ENCODE measurements at places on chromosomes 2 and 18.
A peak's percentile ranks its signal among the peaks of the same experiment; 100 is the strongest.

DNA sequence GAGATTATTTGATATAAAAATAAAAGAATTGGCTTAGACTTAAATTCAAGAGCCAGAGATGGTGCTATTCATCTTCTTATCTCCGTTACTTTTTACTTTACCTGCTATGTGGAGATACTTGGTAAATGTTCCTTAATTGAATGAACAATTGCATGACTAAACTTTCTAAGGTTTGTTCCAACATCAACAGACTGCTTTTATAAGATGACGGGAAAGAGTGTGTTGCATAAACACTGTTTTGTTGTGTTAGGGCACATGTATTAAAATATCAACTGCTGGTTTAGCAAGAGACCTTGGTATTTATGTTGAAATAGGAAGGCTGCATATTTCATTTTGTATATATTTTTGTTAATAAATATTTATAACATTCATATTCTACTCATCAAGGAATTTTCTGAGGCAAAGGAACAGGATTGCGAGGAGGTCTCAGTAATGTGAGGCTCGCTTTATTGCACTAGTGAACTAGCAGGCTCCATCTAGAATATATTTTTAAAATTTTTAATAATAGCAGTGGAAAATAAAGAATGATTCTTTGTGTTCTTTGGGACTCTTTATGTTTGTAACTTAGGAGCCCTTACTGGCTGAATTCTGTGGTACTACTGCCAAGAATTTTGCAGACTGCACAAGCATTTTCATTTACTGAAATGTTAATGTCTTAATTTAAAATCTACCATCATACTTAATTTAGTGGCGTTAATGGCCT lies 10.7 kb upstream of the NFE2L2 start:
- ATAC-seq: peak; percentile 32

GRCh38 chr2:96104487-96104861 lies 11.9 kb downstream of the ADRA2B start:
- ATAC-seq: no peak

DNA sequence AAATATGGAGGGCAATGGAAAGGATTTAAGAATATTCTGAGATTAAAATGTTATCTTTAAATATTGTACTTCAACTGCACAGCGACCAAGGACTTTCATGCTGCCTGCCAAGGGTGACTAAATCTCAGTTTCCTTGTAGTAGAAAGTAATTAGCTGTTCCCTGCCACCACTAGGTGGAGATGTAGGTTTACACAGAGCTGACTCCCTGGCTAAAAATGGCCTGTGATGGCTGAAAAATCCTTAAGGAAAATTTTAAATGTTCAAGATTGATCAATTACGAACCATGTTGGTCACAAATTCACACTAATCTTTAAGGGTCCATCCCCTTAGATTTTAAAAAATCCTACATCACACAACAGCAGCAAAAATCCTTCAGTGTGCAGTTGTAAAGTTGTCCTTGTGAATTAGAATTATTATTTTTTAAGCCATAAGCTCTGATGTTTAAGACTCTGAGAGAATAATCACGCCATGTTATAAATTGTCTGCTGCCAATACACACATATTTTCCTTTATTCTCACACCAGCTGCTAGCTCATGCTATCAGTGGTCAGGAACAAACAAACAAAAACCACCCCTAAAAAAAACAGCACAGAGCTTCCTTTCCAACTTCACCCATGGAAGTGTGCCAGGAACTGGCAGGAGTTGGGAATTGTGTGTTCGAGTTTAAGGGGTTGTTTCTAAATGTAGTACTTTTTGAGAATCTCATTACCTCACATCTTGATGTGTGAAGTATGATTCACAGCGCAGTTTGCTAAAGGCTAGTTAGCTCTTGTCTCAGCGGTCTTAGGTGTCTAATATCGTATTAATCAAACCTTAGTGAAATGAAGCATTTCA lies 399.8 kb downstream of the TMEM182 start:
- ATAC-seq: peak; percentile 84

DNA sequence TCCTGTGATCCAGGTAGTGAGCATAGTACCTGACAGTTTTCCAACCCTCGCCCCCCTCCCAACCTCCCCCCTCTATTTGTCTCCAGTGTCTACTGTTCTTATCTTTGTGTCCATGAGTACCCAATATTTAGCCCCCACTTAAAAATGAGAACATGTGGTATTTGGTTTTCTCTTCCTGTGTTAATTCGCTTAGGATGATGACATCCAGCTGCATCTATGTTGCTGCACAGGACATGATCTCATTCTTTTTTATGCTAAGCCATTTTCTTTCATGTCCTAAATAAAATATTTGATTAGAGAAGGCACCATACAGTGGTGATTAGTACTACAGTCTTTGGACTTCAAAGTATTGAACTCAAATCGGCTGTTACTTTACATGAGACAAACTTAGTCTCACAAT lies 1087.9 kb downstream of the CBLN2 start:
- ATAC-seq: no peak

GRCh38 chr2:138794724-138795123 lies 14.5 kb upstream of the NXPH2 start:
- ATAC-seq: no peak

GRCh38 chr2:109396202-109397180 lies 217.3 kb downstream of the SEPTIN10 start:
- peak; percentile 57 for ATAC-seq

- no peak for ATAC-seq
Observed at GRCh38 chr2:56170988-56171387, 12.8 kb upstream of the CCDC85A start.

DNA sequence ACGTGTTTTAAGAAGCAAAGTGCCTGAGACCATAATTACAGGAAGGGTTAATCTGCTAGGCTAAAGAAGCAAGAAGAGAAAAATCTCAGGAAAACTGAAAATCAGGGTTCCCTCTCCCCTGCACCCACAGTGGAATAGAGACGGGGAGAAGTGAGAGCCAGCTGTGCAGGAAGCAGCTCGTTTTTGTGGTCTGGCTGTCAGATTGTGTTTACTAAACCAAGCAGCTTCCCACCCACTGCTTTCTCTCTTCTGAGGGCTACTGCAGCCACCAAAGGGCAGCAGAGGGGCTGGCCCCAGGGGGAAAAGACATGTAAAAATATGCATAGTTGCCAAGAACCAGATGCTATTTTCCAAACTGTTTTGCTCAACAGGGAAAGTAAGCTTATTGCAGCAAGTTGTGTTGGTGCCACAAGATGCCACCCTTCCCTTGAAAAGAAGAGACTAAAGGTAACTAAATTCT lies 72.6 kb upstream of the THUMPD2 start:
- no peak for ATAC-seq

DNA sequence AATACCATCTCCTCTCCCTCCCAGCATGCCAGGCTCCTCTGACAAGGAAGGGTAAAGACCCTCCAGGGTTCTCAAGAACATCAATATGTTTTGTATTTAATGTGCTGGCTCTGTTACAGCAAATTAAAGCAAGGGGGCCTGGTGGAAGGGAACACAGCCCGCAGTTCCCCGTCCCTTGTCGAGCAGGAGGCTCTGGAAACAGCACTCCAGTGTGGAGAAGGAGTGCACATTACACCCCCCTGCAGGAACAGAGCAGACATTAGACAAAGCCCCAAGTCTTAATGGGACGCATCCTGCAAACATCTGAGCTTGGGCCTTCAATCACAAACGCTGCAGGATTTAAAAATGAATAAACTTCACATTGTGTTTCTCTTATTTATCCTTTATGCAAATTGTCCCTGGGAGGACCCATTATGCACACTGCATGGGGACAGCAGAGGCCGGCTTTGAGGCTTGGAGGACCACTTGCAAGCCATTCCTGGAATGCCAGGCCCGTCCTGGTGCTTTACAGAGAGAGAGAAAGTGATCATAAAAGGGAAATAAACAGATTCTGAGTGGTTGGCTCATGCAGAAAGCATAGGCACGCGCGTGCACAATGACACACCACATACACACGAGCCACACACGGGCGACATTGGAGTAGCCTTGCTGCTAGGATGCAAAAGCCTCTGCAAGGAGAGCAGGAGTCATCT lies 328.7 kb downstream of the SMAD2 start:
- ATAC-seq: no peak

DNA sequence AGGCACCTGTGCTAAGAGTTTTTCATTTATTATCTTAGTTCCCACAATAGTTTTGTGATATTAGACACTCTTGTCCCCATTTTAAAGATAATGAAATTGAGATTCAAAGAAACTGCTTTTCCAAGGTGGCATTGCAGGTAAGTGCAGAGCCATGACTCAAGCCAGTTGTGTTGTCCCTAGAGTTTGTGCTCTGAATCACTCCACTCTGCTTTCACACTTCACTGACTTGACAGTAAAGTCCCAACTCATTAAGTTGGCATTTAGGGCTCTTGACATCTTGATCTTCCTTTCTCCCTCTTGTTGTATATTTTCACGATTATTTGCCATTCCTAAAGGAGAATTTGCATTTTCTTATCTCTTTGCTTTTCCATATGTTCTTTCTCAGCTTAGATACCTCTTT lies 114.3 kb downstream of the DIS3L2 start:
- no peak for ATAC-seq

- ATAC-seq: no peak
Observed at GRCh38 chr2:122034777-122035176, 279.3 kb downstream of the TSN start.

DNA sequence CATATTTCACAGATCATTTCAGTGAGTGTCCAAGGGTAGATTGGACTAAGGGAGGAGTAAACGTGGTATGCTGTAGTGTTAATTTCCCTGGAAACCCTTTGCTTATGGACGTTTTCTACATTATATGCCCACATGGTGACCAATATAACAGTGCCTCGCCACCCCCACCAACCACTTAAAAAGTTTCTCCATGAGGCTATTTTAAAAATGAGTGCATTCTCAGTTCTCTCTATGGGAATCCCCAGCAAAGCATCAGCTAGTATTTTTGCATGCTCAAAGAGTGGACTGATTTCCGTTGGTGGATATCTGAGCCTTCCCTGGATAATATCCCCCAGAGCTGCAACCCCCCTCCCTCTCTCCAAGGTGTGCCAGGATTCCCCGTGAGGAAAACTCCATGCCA lies 73.2 kb downstream of the TGFA start:
- no peak for ATAC-seq

DNA sequence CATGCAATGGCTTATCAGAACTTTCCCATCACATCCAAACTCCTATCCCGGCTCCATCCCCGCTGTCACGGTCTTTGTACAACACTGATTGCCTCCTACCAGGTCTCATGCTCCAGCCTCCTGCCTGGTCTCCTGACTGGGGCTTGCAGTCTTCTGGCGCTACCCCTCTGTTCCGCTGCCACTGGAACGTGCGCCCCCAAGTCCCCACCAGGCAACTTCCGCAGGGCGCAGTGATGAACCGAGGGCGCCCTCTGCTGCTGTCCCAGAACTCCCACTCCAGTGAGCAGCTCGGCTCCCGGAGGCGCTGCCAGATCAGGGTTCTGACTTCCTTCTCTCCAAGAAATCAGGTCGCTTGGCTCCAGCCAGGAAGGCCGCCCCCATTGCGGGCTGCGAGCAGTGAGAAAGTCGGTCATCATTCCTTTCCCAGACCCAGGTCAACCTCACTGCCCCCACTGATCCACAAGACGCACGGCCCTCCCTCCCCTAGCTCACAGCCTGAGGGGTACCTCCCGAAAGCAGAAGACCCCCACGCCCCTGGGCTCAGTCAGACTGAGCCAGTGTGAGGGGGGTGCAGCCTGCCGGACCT lies 43.9 kb upstream of the RAB11FIP5 start:
- ATAC-seq: peak; percentile 99

DNA sequence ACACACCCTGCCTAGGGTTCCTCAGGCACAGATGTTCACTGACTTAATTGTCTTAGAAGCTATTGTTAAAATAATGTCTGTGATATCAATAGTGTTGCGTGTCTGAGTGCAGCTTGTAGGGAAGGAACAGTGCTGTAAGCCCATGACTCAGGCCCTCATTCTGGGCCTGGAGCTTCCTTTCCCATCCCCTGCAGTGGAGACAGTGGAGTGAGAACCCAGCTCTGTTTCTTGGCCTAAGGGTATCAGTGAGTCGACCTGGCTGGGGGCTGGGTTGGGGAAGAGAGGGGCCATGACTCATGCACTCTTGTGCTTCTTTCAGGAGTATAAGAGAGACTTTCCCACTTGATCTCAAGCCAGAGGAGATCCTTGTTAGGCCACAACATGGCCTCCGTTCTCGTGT lies 106.8 kb downstream of the HRH4 start:
- no peak for ATAC-seq

- ATAC-seq: peak; percentile 94
Observed at GRCh38 chr18:62339106-62339988, 14.2 kb downstream of the TNFRSF11A start.

DNA sequence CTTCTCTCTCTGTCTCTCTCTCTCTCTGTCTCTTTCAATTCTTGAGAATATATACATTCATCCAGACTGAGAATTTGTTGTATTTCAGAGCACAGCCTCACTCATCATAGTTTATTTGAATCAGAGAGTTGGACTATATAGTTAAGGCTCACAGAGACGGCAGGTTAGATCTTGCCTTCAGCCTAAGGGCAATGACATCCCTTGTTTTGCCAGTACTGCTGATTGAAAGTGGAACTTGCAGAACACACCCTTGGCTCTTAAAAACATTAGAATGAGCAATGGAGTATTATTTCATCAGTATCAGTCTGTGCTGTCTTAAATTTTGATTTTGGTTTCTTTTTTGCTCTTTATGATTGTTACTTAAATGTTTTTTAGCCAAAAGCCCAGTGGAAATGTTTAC lies 62.0 kb upstream of the DSG1 start:
- ATAC-seq: no peak

GRCh38 chr2:107808959-107809358 lies 17.7 kb upstream of the RGPD4 start:
- ATAC-seq: no peak

DNA sequence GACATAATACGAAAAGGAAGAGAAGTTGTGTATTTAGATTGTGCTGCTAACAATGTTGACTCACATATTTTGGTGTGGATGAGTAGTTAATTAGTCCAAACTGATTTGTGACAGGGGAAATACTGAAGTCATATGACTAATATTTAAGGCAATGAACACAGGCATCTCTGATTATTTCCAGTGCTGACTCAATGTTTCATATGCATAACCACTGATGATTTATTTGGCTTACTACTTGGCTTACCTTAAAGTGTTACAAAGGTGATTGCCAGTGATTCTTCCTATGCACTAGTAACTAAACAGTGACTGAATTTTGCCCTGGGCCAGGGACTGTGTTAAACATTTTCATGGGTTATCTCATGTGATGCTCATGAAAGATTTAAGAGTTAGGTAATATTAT lies 722.6 kb downstream of the METTL4 start:
- ATAC-seq: no peak

DNA sequence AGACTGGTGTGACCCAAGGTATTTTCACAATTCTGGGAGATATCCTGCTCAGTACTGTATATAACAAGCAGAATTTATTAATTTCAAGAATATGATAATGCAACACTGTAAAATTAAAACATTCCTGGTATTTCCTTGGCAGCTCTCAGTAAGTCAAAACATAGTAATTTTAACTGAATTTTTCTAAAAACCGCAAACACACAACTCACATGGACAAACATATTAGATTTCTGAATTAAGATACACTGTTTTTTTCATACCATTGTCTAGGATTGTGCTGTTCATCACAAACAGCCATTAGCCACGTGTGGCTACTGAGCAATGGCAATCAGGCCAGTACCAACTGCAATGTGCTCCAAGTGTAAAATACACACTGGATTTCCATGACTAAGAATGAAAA lies 29.6 kb downstream of the LPIN2 start:
- no peak for ATAC-seq

Measured in SK-N-SH treated with all-trans-retinoic acid at 6 μM for 48 hours (cell line).